ENCODE measurements at places on chromosomes 13 and 19.
A peak's percentile ranks its signal among the peaks of the same experiment; 100 is the strongest.

DNA sequence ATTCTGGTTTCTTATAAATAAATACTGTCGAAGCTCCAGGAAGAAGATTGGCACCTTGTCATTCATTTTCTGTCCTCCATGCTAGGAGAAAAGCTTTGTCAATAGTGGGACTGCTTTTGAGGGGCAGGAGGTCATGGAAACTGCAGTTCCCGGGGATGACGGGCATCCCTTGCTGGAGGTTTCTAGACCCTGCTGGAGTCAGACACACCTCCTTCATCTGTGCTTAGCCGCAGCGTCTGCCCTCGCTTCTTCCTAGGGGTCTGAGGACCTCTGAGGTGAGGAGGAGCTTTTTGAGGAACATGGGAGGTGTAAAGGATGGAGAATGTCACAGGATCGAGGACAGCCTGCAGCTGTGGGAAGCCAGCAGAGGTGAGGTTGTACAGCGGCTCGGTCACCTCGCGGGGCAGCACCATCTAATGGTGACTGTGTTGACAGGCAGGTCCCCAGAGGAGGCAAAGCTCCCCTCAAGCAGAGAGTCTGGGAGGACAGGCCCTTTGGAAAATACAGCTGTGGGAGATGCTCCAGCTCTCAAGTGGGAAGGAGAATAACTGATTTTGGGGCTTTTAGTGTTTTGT lies 172.7 kb upstream of the RNF113B start:
- DNase-seq: no peak

DNA sequence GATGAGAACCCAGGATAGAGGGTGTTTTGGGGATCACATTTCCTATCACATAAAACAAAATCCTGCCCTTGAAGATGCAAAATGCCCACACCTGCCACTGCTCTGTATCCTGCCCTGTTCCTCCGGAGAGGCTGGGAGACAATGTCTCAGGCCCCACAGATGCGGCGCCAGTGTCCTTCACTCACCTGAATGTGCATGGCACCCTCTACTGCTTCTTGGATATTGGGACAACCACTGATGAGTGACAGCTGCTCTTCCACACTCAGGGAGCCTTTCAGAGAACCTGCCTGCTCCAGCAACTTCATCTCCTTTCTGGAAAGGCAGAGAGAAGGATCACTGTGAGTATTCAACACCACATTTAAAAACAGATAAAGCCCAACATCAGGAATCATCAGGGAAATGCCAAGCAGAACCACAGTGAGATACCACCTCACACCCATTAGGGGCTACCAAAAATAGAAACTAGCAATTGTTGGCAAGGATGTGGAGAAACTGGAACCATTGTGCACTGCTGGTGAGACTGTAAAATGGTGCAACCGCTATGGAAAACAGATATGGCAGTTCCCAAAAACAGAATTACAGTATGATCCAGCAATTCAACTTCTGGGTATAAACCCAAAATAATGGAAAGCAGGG lies 36.4 kb downstream of the CRYL1 start:
- DNase-seq: no peak

DNA sequence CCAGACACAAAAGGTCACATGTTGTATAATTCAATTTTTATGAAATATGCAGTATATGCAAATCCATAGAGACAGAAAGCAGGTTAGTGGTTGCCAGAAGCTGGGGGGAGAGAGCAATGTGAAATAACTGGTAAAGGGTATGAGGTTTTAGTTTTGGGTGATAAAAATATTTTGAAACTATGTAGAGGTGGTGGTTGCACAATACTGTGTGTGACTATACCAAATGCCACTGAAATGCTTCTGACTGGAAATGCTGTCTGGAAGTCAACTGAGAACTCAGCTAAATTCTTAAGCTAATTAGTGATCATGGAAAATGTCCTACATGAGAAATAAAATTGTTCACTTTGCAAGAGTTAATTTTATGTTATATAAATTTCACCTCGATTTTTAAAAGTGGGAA lies 65.3 kb upstream of the RXFP2 start:
- no peak for DNase-seq

GRCh38 chr19:23956051-23956450 lies 41.4 kb downstream of the ZNF726 start:
- DNase-seq: no peak

DNA sequence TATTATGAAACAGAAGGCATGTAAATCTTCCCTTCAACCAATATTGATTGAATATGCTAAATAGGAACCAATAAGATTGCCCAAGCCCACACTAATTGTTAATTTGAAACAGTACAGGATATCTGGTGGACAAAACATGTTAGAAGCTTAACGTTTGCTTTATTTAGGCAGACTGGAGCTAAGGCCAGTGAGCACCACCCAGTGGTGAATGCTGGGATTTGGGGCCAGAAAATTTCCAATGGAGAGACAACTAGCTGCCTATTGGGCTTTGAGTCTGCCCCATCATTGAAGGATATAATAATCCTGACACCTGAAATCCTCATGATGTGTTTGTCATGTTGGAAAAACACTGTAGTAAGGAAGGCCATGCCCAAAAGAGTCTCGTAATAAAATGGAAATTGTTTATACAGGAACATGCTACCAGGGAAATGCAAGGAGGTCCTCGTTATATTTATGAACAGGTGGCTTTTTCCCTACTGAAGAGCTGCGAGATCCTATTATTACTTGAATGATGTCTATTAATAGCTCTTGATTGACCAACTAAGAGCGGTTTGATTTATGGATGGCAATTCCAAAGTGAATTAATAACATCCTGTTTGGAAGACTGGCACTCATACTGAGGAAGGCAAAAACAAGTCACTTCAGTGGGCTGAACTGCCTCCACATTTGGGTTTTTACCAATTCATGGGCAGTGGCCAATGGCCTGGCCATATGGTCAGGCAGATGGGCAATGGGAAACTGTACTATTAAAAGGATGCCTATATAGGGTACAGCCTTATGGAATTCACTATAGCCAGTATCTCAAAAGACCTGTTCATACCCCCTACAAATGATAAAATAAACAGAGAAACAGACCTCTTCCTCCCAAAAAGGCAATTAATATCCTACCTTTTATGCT lies 8.7 kb downstream of the SIGLECL1 start:
- no peak for DNase-seq

GRCh38 chr13:60538566-60538965 lies 141.5 kb downstream of the TDRD3 start:
- DNase-seq: no peak

DNA sequence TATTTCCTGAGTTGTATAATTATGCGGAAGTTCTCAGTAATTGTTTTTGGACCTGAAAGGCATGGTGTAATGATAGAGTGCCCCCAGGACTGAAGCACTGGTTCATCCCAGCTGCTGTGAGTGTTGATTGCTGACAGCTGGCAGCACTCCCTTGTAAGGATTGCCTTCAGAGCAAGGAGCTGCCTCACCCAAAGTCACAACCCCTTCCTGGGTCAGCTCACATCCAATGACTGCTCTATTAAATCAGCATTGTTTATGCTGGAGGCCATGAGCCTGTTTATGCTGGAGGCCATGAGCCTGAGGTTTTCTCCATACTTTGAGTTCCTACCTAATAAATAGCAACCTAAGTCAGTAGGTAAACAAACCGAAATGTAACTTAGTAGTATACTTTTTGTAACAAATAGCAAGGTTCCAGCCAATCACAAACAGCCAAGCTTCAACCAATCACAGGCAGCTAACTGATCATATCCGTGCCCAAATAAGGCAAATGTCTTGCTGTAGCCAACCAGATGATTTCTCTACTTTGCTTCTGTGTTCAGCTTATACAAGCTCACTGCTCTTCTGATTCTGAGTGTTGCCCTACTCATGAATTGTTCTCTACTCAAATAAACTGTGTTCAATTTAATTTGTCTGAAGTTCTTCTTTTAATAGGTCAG lies 11.7 kb upstream of the SPACA6 start:
- DNase-seq: no peak

DNA sequence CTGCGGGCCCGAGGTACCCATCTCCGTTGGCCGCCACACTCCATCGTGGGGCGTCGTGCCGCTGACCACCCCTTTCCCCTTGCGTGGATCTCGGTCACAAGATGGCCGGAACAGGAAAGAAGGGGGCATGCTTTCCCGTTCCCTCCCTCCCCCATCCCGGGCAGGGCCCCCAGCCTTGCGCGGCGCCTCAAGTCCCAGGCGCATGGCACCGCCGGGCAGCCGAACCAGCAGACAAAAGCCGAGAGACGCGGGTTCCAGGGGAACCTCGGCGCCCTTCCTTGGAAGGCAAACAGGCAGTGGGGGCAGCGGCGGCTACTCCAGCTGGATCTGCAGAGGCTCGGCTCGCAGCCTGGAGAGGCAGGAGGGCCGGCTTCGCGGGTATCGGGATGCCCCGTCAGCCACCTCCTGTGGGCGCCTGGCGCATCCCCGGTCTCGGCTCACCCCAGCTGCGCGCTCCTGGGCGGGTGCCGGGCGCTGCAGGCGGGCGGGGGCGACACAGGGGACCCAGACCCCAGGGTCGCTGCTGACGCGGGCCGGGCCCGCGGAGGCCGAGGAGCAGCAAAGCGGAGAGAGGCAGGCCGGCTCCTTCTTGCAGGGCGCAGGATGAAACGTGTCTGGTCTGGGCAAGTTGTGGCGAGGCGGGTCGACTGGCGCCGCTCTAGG lies 439 bp downstream of the DZIP1 start:
- peak; percentile 44 for DNase-seq

DNA sequence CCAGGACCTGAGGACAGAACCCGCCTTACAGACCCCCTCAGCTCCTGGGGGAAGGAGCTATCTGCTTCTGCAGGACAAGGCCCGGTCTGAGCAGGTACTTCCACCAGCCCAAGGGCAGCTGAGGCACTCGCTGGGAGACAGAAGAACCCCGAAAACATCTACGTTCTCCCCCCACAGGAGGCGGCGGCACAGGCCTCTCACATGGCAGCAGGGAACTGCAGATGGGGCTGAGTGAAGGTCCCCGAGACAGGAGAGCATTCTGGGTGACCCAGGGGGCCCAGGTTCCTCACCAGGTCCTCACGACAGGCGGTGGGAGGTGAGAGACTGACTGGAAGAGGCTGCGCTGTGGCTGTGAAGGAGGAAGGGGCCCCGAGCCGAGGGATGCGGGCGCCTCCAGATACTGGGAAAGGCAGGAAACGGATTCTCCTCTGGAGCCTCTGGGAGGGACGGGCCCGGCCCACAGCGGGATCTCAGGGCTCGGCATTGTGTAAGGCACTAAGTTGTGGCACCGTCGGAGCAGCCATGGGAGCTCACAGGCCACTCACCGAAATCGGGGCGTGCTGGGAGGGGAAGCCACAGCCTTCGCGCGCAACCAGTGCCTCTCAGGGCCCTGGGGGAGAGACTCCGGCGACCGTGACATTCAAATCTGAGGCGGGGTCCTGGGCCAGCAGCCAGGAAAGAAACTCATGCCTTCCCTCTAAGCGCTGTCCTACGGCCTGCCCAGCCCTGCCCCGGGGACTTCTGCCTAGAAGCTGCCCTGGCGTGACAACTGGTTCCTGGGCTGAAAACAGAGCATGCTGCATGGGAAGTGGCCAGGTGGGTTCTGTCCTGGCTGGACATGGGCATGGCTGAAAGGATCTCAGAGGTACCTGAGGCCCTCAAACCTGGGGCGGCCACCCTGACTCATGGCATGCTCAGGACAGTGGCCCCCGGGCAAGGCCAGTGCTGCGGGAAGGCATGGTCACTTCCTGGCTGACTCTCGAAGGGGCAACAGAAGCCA lies 14.0 kb downstream of the RPL36 start:
- no peak for DNase-seq

DNA sequence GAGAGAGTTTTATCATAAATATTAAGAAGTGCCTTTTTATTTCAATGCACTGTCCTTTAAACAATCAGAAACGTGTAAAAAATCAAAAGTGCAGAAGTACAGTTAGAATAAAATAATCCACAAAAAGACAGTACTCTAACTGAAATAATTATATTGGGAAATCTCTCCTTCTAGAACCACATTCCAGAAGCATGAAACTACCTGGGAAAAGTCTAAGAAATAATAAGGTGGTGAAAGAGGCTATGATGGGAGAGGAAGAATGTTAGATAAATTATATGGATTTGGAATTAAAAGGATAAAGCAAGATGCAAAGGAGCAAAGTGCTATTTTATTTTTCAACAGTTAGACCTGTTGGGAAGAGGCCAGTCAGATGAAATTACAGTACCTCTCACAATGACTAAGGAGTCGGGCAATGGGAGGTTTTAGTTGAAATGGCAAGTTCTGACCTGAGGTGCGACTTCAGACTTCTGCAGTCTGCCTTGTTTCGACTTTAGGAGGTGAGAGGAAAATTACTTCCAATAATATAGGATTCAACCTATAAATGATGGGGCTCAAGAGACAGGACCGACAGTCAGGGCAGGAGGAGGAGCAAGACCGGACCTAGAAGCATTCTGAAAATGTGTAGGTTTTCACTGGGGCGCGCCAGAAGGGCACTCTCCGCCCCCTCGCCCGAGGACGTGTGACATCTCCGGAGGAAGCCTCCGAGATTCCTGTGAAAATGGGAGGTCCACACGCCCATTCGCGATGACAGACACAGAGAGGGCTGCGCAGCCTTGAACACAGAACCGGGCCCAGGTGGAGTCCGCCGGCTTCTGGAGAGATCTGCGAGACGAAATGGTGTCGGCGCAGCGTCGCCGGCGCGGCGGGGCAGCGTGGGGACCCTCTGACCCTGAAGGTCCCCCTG lies 717 bp downstream of the SPRYD7 start:
- no peak for DNase-seq

DNA sequence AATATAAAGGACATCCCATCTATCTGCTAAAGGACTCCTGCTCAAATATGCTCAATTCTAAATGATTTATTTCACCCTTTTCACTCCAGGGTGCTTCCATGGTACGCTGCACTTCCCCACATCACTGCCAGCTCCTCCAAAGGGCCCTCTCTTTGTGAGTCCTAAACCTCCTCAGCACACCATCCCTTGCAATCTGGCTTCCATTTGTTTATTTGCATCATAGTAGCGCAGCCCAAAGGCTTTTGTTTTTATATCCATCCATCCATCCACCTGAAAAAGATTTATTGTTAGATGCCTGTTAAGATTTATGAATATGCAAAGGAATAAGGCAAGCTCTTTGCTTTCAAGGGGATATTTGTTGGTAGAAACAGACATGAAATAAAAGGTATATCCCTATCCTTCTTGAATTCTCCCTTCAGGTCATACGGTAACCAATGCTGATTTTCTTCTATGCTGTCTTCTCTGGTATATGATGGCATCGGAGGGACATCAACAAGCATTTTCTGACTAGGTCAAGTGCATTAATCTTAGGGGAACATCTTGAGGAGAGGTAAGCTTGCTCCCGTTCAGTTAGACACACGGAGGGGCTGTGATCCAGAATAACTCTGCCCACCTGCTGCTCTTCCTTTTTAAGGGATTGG lies 397.6 kb downstream of the LIG4 start:
- DNase-seq: no peak

- no peak for DNase-seq
These were observed 121.2 kb downstream of the B3GLCT start for GRCh38 chr13:31320946-31321345.

GRCh38 chr13:95301968-95302393 lies 730 bp upstream of the ABCC4 start:
- no peak for DNase-seq
